ENCODE measurements at places on chromosomes 7 and 10.
A peak's percentile ranks its signal among the peaks of the same experiment; 100 is the strongest.

GRCh38 chr7:158733775-158734494 lies 29.3 kb upstream of the NCAPG2 start:
- DNase-seq: no peak

DNA sequence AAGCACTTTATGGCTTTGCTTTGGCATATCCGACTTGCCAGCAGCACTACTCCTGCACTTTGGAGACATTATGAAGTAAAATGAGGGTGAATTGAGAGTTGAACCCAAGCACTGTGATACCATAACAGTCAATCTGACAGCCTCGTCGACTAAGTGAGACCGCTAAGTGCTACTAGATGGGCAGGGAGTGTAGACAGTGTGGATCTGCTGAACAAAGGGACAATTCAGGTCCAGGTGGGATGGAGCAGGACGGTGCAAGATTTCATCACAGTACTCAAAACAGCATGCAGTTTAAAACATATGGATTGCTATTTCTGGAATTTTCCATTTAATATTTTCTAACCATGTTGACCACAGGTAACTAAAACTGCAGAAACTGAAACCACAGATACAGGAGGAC lies 20.8 kb upstream of the PRTFDC1 start:
- no peak for DNase-seq

DNA sequence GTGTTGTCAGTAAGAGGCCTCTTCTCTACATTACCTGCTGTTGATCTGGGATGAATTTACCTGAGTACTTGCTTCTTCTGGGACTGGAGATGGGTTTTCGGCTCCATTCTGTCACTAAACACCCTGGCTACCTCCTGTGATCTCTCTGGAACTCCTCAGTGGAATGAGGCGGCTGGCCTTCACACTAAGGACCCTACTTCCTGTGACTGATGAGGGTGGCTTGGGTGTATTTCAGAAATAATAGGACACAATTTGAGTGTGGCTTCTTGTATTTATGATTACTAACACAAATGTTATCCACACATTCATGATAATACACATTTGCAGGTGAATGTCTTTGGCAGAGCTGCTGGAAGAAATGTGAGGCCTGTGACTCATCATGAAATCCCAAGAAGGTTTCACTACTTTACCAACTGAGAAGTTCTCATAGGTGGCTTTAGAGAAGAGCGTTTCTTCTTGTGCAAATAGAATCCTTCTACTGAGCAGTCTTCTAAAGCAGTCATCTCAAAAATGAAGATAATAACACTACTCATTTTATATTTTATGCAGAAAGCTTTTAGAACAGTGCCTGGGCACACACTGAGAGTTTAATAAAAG lies 21.3 kb upstream of the EVX1 start:
- no peak for DNase-seq

GRCh38 chr7:98133181-98133580 lies 26.5 kb downstream of the LMTK2 start:
- DNase-seq: no peak

- no peak for DNase-seq
Observed at GRCh38 chr10:132450825-132451505, 54.0 kb downstream of the PWWP2B start.

DNA sequence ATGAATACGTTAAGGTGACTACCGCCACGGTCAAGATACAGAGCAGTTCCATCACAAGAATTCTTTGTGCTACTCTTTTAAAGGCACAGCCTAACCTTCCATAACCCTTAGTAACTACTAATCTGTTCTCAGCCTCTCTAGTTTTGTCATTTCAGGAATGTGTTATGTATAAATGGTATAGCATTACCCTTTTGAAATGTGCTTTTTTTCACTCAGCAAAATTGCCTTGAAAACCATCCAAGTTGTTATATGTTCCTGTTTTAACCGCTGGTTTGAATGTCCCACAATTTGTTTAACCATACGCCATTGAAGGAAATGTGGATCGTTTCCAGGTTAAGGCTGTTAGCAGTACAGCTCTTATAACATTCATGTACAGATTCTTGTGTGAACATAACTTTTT lies 32.0 kb downstream of the WAC start:
- DNase-seq: no peak

- DNase-seq: no peak
Observed at GRCh38 chr7:28606421-28606820, 194.1 kb downstream of the CREB5 start.

- no peak for DNase-seq
Observed at GRCh38 chr7:129898007-129898406, 54.8 kb downstream of the UBE2H start.

DNA sequence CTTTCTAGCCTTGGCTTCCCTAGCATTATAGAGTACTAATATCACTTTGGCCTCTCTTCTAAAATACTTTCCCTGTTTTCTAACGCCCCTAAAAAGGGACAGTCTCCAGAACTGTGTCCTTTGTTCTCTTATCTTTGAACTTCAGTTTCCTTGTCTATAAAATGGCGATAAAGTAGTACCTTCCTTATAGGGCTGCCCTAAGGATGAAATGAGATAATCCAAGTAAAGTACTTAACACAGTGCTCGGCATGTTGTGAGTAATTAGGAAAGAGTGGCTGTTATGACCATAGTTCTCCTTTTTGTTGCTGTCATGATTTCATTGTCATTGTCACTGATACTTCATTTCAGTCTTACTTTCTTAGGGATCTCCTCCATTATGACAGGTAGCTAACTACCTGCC lies 114.7 kb downstream of the EXOC4 start:
- DNase-seq: no peak

GRCh38 chr7:101166909-101167644 lies 1.7 kb upstream of the VGF start:
- DNase-seq: no peak

DNA sequence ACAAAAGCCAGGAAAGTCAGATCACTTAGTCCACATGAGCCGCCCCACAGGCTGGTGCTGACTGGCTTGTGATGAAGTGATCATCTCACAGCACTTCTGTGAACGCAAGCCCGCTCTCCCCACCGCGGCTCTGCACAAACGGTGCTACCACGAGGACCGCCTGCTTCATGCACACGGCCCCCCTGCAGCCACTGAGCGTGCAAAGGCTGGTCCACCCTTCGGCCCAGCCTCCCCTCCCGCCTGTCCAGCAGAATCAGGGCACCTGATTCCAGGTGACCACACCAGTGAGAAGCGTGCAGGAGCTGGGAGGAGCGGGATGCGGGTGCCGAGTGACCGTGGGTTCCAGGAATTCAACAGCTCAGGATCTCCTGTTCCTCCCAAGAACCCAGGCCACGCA lies 32.2 kb downstream of the MAD1L1 start:
- DNase-seq: no peak

- DNase-seq: no peak
Observed at GRCh38 chr10:104345941-104346340, 7.7 kb upstream of the ITPRIP start.

DNA sequence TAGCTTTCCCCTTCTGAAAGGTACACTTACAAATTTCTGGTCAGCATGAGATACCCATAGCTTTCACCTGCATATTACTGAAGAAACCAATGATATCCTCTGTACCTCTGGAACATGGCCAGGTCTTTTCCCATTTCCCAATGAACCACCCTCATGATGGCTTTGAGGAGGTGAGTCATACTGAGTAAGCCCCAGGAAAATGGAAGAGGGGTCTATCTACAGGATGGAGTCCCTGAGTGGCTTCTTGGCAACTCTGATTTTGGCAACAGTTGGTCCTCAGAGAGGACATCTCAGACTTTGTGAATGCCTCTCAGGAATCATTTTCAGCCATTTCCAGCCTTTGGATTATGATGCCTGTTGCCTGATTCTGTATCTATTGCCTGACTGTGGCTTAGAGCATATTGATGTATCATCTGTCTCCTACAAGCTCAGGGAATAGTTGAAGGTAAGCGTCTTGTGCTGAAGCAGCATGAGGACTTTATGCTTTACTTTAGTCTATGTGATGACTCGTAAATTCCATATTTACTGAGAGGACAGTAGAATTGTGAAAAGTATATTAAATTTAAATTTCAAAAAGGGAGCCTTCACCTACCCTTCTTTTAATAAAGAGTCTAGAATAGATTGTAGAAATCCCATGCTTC lies 84.7 kb upstream of the DKK1 start:
- no peak for DNase-seq

- no peak for DNase-seq
Observed at GRCh38 chr7:88233828-88234227, 14.0 kb upstream of the SRI start.

DNA sequence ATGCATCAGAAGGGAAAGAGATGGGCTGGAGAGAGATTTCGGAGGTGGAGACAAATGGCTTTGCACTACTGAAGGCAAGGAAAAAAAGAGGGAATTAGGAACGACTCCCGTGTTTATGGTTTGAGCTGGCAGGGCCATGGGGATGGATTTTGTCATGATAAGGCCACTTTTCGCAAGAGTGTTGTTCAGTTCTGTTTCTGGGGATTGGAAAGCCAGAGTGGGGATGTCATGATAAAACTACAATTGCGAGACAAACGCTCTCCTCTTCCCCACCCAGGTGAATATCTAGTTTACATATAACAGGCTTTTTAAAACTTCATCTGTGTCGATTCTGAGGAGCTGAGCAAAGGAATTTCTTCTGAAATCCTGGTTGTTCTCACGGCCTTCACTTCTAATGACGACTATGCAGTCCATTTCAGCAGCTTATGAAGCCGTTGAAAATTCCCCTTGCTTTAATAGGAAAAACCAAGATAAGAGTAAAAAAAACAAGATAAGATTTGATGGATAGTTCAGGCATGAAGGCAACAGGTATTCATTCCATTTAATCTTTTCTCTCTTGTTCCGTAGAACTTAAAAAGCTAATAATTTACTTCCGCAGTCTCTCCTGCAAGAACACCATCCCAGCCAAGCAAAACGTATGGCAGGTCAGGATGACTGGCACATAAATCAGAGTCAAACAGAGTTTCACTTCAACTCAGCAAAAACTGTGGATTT lies 245.6 kb upstream of the PITRM1 start:
- no peak for DNase-seq

DNA sequence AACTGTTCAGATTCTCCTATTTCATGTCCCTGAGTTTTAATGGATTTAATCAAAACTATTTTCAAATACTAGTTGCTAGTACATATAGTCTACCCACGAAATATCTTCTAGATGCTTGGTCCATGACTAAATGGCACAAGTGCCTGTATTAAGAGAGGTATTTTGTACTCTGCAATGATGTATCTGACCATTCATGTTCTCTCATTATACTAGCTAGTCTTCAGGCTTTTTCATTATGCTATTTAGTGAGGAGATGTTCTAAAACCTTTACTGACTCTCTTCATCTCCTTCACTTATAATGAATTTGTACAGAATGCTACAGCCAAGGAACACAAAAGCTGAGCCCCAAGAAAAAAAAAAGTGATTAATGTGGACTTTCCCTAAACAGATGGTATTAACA lies 222.5 kb downstream of the AHR start:
- no peak for DNase-seq

DNA sequence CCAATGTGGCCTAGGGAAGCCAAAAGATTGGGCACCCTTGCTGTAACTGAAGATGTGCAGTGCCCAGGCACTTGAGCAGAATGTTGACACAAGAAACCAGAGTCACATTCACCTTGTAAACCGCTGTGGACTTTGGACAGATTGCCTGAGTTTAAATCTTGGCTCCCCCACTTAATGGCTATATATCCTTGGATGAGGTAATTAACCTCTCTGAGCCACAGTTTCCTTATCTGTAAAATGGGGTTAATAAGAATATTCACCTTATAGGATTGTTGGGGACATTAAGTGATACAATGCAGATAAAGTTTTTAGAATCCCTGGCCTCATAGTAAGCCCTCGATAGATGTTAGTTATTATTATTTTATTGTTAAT lies 331.0 kb downstream of the LRMDA start:
- DNase-seq: no peak

GRCh38 chr10:28676326-28676967 lies 874 bp upstream of the BAMBI start:
- no peak for DNase-seq

DNA sequence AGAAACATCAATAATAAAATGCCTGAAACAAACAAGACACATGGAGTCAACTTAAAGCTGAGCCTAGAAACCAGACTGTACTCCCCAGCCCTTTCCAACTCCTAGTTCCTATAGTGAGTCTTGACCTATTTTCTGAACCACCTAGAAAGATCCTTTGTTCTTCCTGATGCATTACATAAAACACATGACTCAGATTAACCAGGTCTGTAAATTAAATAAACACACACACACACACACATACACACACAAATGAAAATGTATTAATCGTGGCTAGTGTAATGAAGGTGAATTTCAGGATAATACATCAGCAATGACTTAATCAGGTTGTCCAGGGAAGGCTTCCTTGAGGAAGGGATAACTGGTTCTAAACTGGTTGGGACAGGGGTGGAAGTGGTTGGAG lies 104.7 kb downstream of the ST8SIA6 start:
- DNase-seq: no peak

DNA sequence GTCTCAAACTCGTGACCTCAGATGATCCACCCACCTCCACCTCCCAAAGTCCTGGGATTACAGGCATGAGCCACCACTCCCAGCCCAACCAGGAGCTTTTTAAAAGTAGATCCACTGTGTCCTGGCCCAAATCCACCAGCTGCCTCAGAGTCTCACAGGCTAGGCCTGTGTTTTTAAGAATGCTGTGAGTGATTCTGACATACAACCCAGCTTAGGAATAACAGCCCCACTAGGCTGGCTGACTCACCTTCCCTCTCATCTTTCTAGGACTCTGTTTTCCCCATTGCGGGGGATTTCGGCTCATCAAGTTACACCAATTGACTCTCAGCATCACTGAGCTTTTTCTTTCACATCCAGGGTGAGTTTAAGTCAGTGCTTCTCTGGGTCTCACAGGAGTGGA lies 207.6 kb downstream of the SKIDA1 start:
- peak; percentile 36 for DNase-seq

GRCh38 chr10:69480068-69480412 lies 28.8 kb downstream of the TSPAN15 start:
- DNase-seq: no peak

DNA sequence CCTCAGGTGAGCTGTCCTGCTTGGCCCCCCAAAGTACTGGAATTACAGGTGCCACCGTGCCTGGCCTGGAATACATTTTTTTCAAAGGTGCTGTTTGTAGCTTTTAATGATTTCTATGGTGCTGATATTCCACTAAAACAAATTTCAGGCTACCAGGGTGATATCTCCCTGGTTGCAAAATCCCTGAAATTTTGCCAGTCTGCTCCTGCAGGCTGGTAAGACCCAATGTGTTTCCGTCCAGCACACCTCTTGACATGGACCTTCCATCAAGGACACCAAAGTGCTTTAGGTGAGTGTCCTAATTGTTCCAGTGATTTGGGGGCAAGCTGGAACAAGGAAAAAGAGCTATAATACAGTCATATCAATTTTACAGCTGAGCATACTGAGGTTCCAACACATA lies 69.8 kb upstream of the KMT2C start:
- DNase-seq: no peak

DNA sequence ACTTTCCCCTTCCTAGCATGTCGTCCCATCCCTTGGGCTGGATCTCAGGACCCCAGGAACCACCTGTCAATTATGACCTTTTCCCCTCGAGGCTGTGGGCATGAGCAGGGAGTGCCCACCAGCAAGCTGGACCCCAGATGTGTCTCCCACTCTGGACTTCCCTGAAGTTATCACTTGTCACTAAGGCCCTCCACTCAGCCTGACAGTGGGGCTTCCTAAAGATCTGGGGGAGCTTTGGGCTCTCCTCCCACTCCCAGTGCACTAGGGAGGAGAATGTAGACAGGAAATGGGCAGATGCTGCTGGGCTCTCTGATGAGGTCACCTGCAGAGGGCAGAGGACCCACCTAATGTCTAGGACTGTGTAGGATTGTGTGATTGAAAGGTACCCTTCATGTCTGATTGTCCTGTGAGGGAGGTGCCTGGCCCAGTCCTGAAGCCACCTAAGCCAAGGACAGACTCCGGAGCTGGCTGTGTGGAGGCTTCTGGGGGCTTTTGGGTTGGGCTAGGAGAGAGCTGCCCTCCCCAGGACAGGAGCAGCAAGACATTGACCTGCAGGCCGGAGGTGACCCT lies 18.7 kb downstream of the MYO1G start:
- no peak for DNase-seq
